ENCODE measurements at places on chromosomes 5 and 9.

DNA sequence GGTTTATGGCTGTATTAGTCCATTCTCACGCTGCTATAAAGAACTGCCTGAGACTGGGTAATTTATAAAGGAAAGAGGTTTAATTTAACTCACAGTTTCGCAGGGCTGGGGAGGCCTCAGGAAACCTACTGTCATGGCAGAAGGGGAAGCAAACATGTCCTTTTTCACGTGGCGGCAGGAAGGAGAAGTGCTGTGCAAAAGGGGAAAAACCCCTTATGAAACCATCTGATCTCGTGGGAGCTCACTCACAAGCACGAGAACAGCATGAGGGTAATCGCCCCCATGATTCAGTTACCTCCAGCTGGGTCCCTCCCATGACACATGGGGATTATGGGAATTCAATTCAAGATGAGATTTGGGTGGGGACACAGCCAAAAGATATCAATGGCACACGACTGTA lies 13.9 kb downstream of the LRRC70 start:
- DNase-seq, result no peak

GRCh38 chr9:91428436-91428835 lies 4.8 kb upstream of the NFIL3 start:
- no peak for DNase-seq

GRCh38 chr5:137847687-137848086 lies 20.0 kb upstream of the MYOT start:
- DNase-seq, result no peak

DNA sequence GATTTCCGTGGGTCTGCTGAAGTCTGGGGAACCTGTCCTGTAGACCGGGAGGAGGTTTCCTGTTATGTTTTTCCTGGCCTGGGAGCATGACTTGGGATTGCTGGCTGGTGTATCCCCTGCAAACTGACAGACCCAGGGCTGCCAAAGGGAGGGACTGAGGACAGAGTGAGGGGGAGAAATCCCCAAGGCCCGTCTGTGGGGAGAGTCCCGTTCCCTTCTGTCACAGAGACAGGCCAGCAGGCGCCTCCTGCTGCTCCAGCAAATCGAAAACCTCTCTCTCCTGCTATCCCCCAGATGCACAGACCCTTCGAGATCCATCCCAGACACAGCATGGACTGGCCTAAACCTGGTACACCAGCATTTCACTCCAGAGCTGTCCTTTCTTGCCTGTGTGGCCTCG lies 56.2 kb upstream of the ALDH1B1 start:
- DNase-seq, result no peak

DNA sequence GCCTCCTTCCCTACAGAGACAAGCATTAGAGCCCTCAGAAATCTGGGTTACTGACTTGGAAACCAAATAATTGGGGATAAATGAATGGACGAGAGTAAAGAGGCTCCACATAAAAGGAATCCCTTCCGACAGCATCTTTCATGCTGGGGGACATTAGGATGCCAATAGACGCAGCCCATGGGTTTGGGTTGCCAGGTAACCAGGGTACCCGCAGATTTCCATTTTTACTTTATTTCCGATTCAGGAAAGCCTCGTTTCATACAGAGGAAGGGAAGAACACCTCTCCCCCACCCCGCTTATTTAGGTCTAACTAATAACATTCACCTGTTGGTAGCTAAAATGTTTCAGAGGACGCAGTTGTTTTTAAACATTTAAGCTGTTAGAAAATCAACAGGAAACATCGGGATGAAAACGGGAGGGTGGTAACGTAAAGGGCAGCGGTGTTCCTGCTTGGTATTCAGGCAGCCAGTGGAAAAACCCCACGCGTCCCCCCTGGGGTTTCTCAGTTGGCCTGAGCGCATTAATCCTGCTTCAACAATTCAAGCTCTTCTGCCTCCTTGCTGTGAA lies 179.5 kb downstream of the YTHDC2 start:
- peak; percentile 85 for DNase-seq

DNA sequence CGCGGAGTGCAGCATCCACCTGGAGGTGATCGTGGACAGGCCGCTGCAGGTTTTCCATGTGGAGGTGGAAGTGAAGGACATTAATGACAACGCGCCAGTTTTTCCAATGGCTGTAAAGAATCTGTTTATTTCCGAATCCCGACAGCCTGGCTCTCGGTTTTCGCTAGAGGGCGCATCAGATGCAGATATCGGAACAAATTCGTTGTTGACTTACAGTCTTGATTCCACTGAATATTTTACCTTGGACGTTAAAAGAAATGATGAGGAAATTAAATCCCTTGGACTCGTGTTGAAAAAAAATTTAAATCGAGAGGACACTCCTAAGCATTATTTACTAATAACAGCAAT lies 611 bp downstream of the PCDHA3 start:
- no peak for DNase-seq

DNA sequence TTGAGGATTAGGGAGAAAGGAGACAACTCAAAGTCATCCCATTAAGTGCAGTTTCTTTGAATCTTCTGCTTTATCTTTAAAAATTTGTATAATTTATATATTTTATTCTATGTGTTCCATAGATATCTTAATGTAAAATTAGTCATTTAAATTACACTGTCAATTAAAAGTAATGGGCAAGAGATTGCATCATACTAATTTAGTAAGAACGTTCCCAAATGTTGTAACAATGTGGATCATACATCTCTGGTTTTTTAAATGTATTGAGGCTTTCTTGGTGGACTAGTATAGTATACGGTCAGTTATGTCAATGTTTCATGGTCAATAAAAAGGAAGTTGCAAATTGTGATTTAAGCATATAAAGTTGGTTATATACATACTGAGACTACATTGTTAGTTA lies 6.2 kb downstream of the TSLP start:
- DNase-seq, result no peak

DNA sequence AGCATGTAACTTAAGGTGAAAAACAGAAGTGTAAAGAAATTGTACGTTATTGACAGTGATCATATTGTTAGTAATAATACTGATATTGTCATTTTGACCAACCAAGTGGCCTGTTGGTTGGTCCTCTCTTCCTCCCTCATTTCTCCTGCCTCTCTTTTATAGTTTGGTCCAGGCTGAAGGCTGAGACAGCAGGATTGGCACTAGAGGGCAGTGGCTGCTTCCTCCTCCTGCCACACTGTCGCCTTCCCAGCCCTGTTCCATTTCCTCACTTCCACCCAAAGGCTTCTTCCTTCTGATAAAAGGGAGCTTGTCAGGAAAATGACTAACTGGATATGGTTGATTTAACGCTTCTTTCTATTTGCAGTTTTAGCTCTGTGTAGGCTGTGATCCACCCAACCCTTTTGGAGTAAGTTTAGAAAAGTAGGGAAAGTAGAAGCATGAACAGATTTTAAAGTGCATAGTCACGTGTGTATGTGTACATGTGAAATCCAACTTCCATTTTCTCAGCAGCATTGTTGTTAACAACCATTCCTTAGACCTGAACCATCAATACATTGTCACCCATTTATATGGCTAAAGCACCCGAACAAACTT lies 35.6 kb downstream of the PTCD2 start:
- peak; percentile 61 for DNase-seq

GRCh38 chr9:92804727-92805126 lies 40.1 kb upstream of the BICD2 start:
- no peak for DNase-seq

- no peak for DNase-seq
Observed at GRCh38 chr5:17182494-17182893, 34.9 kb upstream of the BASP1 start.

DNA sequence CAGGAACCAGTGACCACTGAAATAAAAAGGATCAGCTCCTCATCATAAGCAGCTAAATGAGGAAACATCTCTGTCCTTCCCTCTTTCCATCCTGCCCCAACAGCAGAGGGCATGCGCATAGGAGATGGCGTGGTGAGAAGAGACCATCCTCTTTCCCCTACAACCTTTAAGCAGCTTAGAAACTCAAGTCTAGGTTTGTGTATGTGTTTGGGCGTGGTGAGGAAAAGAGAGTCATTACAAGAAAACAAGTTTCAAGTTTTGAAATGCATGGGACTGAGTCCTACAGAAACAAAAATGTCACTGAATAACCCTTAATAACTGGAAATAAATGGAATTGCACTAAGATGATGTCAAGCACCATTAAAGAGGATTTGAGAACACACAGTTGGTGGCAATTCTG lies 96.4 kb upstream of the IL12B start:
- no peak for DNase-seq

Measured in neural progenitor cell (in vitro differentiated cells).